ENCODE measurements at places on chromosomes 1 and 21. TPM values are rescaled to one million over a fixed set of nuclear protein-coding genes. Genes with fewer than 3 reads are reported as not detected.

DNA sequence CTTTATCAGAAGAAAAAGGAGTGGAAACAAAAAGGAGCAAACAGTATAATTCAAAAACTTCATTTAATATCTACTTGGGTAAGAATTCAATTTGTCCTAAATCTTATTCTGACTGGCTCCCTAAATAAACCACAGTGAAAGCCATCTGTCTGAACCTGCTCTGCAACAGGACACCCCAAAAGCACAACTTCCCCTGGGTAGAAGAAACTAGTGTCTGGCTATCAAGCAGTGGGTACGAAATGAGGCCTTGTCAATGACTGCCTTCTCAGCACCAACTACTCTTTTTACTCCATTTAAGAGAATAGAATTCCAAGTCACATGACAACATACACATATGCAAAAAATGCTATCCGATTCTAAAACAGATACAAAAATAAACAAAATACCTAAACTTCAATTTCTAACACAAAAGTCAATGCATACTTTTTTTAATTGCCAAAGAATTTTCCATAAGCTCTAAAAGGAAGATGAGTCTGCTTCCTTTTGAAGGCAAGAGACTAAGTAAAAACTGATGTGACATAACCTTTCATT is 206.8 kb downstream of the SLC45A1 start:
- DNase-seq, result no peak

DNA sequence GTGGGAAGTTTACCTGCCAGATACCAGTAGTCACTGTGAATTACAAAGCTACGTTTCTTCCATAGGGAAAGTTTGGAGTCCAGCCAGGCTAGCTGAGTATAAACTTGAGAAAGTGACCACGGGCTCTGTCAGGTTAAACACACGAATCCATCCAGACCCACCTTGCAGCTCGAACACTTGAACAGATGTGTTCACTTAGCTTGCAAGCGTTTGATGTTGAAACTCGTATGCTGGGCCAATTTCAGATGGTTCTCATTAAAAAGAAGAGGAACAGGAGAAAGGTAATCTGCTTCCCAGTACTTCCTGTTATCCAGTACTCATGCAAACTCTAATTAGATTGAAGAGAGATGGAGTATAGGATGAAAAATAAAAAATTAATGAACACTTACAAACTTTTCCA is 636.4 kb downstream of the SMYD3 start:
- no peak for DNase-seq

GRCh38 chr1:17689011-17689410 is 66.1 kb upstream of the ACTL8 start:
- DNase-seq, result no peak

DNA sequence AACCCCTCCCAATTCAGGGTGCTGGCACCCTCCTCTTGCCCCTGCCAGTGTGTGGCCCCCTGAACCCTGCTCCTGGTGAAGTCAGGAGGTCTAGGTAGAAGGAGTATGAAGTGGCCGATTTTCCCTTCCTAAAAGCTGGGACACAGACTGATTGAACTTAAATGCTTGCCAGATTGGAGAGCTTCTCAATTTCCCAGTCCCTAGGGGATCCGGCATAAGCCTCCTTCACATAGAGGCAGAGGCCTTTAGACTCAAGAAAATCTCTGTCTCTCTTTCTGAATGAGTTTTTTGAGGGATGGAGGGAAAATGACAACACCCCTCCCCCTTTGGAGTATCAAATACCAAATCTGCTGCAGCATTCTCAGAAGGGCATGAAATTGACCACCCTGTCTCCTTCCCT is 51.5 kb downstream of the SYT2 start:
- no peak for DNase-seq

- DNase-seq, result no peak
These were observed 11.0 kb upstream of the DENND1B start for GRCh38 chr1:197786280-197786679.

The AGBL4 gene
- 0.71 TPM for total RNA-seq

The KRTAP11-1 gene
- total RNA-seq, result 3.2 TPM

GRCh38 chr1:53365437-53366063 is 37.7 kb upstream of the LRP8 start:
- DNase-seq, result peak; percentile 73

DNA sequence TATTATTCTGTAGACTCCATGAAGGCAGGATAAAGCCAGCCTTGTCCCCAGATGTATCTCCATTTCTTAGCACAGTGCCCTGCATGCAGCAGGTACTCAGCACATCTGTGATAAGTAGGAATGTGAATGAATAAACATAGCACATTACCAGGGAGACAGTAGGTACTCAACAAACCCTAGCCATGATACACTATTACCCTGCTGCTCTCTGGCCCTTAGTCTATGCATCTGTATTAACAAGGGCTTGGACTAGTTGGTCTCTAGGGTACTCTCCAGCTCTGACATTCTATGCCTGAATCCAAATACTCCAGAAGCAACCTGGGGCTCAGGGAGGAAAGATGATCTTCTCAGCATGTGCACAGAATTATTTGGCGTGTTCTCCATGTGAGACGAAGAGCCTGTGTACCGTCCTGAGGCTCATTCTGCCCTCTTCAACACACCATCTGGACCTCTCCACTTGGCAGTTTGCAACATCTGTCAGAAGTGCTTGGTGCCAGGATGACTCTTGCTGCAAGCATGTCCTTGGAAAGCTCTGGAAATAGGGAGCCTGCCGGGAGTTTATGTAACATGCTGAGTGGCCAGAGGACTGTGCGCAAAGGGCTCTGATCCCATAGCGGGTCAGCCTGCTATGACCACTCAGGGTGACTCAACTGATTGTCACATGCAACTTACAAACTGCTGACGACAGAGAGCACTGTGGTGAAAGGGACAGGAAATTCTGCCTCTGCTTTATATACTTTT is 228.2 kb upstream of the USP24 start:
- peak; percentile 97 for DNase-seq

DNA sequence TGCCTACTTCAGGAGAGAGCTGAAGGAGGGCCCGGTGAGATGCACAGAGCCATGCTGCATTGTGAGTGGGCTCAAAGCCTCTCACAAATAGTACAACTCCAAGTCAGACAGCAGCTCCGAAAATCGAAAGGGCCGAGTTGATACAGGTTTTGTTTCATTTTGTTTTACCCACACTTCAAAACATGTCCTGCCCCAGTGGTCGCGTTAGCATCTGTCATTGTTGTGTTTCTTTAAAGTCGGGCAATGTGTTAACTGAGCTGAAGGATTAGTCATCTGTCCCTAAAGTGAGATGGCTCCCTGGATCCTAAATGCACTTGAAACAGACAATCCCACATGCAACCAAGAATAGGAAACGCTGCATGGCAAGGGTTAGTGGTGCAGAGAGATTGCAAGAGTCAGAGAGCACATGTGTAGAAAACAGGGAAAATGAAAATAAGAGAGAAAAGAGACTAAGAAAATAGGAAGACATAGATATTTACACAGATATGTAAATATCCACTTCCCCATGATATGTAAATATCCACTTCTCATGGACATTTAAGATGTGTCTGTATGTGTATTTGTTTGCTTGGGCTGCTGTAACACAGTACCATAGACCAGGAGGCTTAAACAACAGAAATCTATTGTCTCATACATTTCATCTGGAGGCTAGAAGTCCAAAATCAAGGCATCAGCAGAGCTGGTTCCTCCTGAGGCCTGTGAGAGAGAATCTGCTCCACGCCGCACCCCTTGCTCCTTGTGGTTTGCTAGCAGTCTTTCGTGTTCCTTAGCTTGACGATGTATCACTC is 131.4 kb upstream of the RAB4A start:
- no peak for DNase-seq

DNA sequence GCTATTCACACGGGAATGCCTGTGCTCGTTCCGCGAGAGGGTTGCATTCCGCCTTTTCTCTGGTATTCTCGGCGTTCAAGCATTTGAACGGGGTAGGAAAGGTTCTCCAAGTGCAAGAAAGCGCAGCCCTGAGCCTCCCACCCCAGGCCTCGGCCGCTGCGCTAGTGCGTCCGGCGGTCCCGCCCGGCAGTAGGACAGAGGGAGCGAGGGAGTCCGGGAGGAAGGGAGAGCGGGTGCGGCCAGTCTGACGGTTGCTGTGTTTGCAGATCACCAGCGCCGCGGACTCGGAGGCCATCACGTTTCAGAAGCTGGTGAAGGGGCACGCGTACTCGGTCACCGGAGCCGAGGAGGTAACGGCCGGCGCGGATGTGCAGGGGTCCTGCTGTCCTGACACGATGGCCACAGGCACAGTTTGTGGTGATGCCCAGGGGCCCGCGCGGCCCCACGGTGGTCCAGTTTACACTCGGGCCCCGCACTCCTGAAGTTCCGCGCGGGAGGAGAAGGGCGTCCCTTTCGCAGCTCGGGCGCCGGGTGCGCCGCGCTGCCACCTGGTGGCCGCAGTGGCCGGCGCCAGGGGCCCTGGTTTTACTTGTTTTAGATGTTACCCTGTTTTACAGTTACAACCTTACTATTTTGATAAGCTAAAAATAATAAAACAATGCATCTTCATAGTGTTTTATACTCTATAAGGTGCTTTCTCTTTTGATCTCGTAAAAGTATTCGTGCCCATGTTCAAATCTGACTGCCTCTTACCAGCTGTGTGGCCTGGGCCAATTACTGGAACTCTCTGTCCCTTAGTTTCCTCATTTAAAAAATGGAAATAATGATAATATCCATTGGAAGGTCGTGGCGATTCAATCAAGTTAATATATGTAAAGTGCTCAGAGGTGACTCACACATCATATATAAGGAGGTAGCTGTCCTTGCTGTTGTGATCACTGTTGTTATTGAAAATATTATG is 36.7 kb downstream of the CAPN2 start:
- DNase-seq, result peak; percentile 42

GRCh38 chr21:28801906-28802305 is 190.8 kb downstream of the LTN1 start:
- DNase-seq, result no peak

- no peak for DNase-seq
These were observed 49.1 kb upstream of the BCL9 start for GRCh38 chr1:147492207-147492606.

The C1QC gene
- total RNA-seq, result 23.8 TPM

- no peak for DNase-seq
These were observed 515.8 kb downstream of the SMYD3 start for GRCh38 chr1:245991266-245991665.

The PRDM15 gene
- 26.9 TPM for total RNA-seq

DNA sequence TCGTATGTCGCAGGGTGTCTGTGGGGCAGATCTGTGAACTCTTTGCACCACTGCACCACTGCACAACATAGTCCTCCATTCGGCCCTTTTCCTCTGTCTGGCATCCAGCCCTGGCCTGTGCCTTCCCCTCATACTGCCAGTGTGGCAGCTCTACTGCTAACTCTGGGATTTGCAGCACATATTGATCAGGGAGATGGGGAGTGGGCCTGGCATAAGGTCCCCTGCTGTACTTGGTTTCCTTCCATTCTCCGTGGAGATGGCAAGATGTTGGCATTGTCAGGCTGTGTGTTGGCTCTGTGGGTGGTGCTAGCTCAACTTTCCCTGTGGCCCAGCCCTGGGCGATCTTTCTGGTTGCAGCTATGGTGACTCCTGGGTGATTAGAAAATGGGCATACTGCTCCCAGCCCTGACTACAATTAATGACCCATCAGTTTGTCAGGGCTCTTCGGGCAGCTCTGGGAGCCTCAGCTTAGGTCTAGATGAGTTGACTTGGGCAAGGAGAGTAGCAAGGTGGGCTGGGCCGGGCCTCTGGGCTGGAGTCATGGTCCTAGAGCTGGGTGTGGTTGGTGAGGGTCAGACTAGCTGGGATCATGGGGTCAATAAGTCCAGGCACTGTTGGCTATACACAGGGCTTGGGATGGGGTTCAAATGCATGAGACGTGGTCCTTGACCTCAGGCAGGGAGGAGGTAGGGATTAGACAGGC is 11.4 kb downstream of the PTPRU start:
- no peak for DNase-seq

DNA sequence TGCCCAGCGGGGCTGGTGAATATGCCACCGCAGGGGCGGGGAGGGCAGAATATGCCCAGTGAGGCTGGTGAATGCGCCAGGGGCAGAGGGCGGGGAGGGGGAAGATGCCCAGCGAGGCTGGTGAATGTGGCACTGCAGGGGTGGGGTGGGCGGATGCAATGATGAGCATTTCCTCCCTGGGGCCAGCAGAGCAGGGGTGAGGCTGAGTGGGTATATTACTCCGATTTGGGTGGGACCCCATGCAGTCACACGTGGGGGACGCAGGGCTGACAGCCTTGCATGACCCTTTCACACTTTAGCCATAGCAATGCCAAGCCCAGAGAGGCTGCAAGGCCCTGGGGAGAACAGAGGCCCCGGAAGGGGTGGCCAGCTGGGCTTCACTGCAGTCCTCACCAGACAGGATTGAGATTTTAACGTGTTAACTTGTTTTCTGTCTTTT is 9.3 kb upstream of the SLX9 start:
- no peak for DNase-seq

- no peak for DNase-seq
These were observed 4.6 kb downstream of the COL9A2 start for GRCh38 chr1:40312238-40313205.

DNA sequence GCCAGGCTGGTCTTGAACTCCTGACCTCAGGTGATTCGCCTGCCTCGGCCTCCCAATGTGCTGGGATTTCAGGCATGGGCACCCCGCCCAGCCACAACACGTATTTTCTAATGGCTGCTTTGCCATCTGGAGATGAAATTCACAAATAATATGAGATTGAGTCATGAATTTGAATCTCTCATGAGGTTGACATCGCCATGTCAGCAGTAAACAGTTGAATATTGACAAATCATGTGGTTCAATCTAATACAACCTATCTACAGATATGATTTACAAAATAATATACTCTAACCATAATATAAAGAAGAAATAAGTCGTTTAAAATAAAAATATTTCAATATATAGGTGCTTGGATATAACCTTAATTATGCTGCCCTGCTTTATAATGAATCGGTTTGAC is 42.1 kb downstream of the MYOM3 start:
- no peak for DNase-seq

DNA sequence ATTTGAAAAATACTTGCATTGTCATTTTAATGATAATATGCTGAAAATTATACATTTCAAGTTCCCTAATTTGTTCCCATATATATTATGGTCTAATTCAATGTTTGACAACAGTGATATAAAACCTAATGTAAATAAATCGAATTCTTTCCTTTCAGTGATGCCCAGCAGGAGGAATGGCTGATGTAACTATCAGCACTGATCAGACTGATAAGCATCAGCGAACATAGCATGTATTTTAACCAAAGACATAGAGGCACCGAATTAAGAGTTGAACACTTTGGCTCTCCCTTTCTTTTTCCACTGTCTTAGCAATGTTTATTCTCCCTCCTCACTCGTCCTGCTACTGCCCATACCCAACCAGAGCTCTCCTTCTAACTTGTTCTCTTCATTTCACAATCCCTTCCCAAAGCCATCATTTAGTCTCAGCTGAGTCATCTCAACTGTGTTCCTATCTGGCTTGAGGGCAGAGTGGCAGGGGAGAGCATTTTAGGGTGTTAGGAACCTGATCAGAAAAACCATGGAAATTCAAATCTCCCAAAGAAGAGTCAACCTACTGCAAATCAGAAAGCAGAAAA is 58.8 kb upstream of the C1orf115 start:
- no peak for DNase-seq

DNA sequence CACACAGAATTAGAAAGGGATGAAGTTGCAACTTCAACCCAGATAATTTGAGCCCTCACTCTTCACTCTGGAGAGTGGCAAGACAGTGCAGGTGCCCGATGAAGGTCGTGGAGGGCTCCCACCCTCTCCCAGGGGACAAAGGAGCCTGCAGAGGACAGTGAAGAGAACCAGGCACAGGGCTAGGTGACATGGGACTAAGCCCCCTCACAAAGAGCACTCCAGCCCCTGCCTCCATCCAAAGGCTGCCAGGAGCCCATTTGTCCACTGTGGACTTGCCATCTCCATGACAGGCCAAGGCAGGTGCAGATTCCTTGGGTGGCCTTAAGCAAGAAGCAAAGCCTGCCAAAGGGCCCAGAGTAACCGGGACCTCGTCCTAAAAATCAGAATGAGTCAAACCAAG is 15.1 kb downstream of the ERRFI1 start:
- peak; percentile 52 for DNase-seq

All from lower leg skin (tissue), 4 donors.